ENCODE measurements at places on chromosomes 16 and 17.

- peak; percentile 55 for DNase-seq
These were observed 1.3 kb upstream of the SLC6A4 start for GRCh38 chr17:30236766-30237165.

DNA sequence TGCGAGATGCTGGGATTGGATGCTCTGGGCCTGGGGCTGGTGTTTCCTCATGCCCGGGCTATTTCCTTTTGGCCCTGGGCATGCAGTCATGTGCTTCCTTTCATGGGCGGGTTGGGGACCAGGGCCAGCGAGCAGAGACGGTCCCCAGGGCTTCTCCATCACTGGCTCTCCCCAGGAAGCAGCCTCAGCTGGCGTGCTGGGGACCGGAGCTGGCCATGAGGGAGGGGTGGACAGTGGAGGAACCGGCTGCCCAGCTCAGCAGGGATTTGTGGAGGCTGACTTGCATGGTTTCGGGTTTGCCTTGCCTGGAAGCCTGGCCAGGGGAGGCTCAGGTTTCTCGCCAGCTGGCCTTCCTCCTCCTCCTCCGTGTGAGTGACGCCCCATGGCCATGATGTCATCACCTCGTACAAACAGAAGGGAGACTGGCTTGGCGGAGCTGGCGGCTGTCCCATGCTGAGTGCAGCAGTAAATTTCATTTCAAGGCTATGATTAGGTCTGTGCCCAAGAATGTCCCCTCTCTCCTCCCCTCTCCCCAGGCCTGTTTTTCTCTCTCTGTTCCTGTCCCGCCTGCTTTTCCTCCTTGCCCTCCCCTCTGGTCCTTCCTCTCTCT lies 8.9 kb upstream of the TIMP2 start:
- DNase-seq, result peak; percentile 72

GRCh38 chr16:76856112-76856511 lies 334.9 kb upstream of the MON1B start:
- DNase-seq, result no peak

GRCh38 chr16:51834133-51834532 lies 683.1 kb upstream of the SALL1 start:
- no peak for DNase-seq

DNA sequence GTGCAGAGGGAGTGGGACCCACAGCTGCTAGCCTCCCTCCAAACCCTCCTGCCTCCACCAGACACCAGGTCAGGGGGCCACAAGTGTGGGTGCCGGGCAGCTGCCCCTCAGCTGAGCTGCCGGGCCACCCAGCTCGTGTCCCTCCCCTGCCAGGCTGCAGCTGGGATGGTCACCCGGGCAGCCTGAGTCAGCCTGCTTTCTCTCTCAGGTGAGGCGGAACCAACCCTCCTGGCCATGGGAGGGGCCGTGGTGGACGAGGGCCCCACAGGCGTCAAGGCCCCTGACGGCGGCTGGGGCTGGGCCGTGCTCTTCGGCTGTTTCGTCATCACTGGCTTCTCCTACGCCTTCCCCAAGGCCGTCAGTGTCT lies 6.9 kb downstream of the SLC16A3 start:
- peak; percentile 49 for DNase-seq

- no peak for DNase-seq
These were observed 22.7 kb downstream of the NXN start for GRCh38 chr17:956905-957304.

- DNase-seq, result no peak
These were observed 7.6 kb downstream of the NUDT7 start for GRCh38 chr16:77729951-77730350.

DNA sequence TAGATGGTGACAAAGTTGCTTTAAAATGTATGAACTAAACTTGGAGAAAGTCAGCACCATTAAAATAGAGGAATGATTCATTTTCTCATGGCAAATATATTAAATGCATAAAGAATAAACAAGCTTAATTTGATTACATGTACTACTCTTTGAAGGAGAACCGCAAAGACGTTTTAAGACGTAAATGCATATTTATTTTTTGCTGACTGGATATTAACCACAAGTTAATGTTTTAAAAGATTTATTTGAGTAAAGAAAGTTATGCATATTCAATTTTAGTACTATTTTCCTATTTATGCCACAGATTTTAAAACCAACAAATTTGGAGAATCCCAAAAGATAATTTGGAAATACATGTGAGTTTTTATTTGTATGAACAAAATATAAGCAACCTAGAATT lies 1121.9 kb downstream of the CDH8 start:
- no peak for DNase-seq

DNA sequence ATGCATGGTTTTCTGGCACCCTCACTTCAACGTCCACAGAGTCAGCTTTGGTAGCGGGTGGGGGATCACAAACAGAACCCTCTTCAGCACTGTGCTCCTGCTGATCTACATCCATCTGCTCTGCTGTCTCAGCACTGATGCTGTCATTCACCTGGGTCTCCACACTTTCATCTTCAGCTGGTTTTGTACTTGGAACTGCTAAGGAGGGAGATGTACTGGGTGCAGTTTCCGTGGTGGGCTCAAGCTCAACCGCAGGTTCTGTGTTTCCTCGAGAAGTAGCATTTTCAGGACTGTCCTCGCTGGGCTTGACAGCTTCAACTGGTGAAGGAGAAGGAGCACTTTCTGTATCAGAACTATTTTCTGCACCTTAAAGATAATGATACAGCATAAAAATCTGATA lies 101.8 kb downstream of the TTC19 start:
- DNase-seq, result no peak

DNA sequence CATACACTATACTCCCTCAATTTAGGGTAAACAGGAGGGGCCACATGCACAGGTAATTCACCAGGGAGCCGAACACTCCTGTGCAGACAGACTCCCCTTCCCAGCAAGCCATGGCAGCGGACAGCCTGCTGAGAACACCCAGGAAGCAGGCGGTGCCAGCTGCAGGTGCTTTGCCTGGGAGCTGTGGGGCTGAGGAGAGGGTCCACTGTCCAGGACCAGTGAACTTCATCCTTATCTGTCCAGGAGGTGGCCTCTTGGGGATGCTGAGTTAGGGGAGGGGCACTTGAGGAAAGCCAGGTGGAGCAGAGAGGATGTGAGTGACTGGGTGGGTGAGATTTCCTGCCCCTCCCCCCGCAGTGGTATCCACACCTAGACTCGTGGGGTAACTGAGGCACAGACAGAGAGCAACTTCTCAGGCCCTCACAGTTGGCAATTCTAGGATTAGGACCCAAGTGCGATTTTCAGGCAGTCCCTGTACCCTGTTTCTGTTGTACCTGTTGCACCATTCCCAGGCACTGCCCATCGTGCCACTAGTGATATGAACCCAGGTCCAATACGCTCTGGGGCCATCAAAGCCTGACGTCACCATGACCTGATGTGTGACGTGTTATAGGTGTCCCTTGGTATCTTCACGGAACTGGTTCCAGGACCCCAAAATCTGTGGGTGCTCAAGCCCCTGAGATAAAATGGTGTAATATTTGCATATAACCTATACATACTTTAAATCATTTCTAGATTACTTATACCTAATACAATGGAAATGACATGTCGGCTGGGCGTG lies 1.2 kb downstream of the GRN start:
- DNase-seq, result no peak

DNA sequence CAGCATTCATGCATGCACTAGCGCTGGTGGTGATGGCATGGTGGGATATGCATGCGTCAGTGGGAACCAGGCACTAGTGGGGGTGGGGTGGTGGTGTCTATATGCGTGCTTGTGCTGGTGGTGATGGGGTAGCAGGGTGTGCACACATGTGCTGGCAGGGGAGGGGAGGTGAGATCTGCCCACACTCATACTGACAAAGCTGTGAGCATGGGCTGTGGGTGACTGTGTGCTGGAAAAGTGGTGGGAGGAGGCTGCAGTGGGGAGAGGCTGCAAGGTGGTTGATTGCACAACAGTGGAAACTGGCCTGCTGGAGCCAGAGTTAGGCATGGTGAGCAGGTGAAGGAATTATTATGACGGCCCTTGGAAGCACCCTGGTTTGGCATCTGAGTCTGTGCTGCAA lies 31.3 kb upstream of the TEKT1 start:
- no peak for DNase-seq

DNA sequence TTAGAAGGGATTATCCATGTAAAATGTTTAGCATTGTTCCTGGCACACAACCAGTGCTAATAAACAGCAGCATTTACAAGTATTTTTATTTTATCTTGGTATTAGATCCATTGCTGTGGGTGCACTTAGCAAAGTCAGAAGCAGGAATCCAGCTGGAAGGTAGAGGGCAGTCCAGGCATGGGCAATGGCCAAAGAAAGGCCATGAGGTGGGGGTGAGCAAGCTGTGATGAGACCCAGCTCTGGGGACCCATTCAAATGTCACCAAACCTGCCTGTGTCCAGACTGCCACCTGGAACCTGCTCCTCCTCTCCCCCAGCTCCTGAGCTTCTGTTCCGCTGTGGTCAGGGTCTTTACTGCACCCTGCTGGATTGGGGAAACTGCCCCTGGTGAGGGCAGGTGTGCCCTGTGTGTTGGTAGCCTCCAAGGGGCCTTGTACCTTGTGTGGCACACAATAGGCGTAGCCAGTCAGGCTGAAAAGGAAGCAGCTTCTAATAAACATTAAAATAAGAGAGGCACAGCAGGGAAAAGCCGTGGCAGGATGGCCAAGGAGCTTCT lies 118.0 kb upstream of the CRHR1 start:
- DNase-seq, result no peak

DNA sequence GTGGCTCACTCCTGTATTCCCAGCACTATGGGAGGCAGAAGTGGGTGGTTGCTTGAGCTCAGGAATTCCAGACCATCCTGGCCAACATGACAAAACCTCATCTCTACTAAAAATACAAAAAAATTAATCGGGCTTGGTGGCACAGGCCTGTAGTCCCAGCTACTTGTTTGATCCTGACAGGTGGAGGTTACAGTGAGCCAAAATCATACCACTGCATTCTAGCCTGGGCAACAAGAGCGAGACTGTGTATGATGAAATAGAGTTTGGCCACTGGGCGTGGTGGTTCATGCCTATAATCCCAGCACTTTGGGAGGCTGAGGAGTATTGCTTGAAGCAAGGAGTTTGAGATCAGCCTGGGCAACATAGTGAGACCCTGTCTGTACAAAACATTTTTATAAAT lies 173.3 kb downstream of the TANC2 start:
- DNase-seq, result no peak

DNA sequence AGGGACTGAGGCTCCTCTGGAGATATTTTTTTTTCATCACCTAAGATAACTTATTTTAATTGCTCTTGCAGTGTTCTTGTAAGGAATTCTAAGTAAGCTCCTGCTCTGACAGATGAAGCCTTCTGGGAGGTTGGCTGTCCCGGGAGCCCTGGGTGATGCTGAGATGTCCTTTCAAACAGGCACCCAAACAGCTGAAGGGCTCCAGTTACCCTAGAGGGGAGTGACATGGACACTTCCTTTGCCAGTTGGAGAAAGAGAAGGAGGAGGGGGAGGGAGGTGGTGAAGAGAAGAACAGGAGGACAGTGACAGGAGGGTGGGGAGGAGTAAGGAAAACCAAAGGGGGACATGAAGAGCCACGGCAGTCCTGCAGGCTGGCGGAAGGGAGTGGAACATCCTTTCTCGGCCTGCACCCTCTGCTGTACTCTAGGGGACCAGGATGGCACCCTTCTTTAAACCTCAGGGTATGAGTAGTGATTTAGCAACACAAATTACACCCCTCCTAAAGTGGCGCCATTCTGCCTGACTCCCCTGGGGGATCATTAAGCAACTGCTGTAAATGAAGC lies 51.8 kb downstream of the MYH3 start:
- no peak for DNase-seq

GRCh38 chr16:10950393-10950792 lies 6.0 kb downstream of the CLEC16A start:
- DNase-seq, result no peak

GRCh38 chr17:30600830-30601494 lies 123.8 kb downstream of the GOSR1 start:
- DNase-seq, result peak; percentile 14

DNA sequence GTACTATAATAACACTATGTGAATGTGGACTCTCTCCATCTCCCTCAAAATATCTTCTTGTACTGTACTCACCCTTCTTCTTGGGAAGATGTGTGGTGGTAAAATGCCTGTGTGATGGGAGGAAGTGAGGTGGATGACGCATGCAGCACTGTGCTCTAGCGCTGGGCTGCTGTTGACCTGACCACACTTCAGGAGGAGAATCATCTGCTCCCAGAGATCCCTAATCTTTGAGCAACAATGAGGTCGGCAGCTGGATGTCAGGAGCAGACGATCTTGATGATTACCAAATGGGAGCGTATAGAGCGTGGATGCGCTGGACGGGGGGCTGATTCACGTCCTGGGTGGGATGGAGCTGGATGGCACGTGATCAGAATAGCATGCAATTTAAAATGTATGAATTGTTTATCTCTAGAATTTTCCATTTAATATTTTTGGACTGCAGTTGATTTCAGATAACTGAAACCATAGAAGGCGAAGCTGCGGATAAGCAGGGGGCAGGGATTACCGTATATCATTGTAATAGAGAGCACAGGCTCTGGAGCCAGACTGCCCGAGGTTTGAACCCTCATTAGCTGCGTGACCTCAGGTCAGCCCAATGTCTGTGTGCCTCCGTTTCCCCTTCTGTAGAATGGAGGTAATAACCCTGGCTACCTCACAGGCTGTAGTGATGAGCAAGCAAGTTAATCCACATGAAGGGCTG lies 23.7 kb upstream of the CYLD start:
- no peak for DNase-seq

DNA sequence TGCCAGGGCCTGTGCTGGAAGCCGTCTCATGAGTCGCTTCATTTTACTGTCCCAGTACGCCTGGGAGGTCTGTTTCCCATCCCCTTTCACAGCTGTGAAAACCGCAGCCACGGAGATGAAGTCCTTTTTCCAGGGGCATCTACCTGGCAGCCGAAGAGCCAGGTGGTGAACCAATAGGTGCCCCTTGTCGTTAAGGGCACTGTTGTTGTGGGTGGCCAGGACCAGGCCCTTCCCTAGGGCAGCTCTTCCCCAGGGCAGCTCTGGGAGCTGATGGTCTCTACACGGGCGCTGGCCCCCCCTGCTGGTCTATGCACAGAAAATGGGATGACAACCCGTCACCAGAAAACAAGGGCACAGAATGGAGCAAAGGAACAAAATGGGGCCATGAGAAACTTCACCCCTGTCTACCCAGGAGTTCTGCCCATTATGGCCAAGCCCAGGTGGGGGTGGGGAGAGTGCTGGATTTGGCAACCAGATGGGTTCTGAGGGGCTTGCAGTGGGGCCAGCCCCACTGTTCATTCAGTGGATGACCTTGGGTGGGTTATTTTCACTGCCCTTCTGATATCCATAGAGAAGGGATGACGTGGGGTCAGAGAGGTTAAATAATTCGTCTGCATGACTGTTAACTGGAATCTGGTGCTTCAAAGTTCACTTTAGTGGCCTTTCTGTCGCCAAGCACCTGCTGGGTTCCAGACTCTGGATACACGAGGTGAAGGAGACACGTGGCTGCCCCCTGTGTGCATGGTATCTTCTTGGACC lies 11.5 kb downstream of the RMI2 start:
- DNase-seq, result peak; percentile 89

GRCh38 chr16:74249254-74249653 lies 47.4 kb upstream of the PSMD7 start:
- DNase-seq, result no peak

DNA sequence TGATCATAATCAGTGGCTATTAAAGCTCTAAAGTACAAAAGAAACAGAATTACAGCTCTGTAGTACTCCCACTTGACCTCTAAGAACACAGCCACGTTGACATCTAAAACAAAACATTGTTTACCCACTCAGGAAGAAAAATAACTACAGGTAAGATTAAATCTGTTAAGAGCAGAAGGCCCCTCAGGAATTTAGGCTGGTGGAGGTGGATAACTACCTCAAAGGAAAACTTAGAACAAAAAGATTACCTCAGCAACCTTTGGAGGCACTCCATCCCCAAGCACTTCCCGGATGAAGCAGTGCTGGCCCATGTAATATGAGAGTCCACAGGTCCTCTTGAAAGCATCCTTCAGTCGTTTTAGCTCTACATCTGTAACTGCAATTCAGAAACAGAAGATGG lies 46.7 kb downstream of the USP32 start:
- no peak for DNase-seq

All from suppressor macrophage treated with lipopolysaccharide for 4 hours (primary cell).